ENCODE measurements at places on chromosomes 16 and 17.

DNA sequence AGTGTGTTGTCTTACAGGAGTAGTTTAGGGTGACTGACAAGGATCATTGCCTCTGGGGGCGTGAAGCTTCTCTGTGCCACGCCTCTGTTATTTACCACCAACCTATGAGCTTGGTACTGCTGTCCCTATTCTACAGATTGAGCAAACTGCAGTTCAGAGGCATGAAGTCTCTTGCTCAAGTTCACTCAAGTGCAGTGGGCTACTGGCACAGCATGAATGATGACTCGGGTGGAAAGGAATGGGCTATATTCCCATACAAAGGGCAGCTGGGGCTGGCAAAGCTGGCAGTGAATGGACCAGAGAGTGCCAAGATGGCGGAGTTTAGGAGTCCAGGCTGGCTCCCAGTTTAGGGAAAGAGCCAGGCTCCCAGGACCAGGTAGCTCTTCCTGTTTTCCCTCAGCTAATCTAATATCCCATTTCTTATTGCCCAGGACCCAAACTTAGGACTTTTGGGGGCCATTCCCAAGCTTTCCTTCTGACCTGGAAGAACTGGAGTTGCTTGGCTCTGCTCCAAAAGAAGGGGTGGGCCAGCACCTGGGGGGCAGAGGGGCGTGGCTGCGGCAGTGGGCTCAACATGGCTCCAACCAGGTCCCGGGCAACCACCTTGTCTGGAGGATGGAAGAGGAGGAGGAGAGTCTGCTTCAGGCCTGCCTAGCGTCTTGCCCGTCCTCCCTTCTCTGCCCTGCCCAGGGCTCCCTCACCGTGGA lies 12.9 kb downstream of the PLK1 start:
- no peak for DNase-seq

DNA sequence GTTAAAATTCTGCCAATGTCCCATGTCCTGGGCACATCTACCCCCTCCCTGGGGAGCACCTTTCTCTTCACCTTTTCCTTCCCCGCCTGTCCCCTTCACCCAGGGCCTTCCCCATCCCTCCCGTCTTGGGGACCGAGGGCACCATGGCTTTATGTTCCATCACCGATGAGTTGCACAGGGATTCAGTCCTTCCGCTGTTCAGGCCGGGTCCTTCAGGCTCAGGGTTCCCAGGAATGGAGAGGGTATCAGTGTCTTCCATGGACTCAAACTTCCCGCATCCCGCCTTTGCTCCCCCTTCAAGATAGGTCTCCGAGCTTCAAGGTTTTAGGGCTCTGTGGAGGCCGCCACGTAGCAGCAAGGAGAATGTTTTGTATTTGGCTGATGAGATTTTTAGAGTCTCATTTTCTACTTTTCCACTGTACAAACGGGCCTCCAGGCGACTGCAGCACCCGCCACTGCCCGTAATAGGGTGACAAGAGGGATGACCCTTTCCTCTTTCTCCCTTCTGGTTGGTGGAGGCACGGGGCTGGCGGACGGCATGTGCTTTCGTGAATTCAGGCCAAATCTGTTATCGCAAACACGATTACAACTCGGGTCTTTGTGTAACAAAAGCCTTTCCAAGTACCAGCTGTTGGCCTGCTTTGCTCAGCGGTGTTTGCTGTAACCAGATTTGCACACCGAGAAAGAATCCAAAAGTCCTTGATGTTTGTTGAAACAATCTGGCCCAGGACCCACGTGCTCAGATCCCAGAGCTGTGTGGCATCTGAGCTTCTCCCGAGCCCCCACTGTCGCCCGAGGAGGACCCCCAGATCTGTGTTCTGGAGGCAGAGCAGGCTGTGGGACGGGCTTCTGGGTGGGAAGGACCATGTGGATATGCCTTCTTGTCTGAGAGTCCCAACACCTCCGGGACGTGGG lies 236.3 kb downstream of the SEC14L1 start:
- no peak for DNase-seq

DNA sequence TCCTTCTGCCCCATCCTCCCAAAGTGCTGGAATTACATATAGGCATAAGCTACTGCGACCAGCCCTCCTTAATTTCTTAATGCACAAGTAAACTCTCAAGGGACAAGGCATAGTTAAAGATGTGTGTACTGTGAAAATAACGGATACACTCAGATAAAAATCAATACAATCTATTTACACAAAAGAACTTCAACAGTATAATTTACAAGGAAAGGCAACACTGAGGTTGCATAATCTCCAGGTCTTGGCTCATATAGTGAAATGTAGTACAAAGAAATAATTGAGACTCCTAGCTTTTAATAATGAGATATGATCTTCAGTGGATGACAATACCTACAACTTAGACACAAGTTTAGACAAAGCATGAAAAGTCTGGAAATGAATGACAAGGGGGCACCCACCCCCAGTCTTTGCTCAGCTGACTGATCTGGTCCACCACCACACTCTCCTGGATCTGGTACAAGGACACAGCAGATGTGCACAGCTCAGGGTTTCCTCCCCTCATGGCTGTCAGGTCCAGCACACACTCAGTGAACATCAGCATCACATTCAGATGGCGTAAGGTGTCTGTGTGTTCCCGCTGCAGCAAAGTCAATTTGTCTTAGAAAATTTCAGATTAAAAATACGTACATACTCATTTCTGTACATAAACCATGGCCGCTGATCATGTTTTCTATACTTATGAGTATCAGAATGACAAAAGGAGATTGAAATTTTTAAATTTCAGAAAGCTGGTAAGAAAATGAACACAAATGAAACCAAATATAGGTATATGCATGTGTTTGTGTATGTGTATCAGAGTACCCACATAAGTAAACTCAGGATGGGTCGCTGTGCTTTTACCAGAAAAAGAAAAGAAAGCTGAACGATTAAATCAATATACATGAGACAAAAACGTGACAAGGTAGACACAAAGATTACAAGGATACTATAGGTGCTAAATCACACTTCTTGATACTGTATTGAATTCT lies 33.7 kb upstream of the ALDH3A1 start:
- no peak for DNase-seq

GRCh38 chr17:57046749-57047148 lies 38.3 kb upstream of the AKAP1 start:
- no peak for DNase-seq

DNA sequence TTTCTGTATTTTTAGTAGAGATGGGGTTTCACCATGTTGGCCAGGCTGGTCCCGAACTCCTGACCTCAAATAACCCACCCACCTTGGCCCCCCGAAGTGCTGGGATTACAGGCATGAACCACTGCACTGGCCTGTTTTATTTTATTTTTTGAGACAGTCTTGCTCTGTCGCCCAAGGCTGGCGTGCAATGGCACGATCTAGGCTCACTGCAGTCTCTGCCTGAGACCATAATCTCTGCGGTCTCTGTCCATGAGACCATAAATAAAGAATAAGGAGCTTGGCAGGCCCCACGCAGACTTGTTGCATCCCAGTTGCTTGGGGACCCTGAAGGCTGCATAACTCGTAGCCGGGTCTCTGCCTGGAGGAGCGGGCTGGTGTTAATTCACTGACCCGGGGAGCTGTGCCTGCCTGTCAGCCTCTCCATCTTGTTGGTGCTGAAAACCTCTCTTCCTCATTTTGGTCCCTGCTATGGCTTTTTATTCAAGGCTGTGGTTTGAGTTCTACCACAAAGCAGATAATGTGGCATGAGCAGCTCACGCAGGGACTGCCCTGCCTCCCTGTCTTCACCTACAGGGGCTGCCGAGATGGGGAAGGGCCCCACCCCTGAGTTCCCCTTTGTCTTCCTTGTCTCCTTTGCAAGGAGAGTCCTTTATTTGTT lies 82.1 kb downstream of the MSI2 start:
- DNase-seq, result peak; percentile 37

DNA sequence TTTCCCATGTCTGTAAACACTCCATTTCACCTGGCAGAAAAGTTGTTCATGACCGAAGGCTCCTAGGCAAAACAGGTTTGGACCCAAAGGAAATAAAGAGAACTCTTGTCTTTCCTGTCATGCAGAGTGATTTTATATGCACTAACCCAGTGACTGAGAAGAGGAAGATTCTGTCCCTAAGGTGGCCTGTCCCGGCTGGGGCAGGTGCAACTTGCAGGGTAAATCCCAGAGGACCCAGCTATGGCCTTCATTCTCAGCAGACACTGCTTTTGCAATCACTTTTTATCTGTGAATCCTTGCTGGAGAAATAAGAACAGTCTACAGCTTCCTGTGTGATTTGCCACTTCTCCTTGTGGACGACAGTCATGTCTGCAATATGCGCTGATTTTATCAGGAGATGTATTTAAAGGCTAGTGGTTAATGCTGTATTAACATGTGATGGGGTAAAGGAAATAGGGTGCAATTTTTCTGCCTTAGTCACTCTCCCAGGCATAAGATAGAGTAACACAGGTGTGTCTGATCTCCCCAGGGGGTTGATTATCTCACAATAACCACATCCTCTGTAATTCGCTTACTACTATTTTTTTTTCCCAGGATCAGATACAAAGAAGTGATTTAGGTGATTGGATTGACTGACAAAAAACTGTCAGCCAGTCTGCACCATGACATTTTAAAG lies 696.8 kb upstream of the SOX9 start:
- DNase-seq, result no peak

DNA sequence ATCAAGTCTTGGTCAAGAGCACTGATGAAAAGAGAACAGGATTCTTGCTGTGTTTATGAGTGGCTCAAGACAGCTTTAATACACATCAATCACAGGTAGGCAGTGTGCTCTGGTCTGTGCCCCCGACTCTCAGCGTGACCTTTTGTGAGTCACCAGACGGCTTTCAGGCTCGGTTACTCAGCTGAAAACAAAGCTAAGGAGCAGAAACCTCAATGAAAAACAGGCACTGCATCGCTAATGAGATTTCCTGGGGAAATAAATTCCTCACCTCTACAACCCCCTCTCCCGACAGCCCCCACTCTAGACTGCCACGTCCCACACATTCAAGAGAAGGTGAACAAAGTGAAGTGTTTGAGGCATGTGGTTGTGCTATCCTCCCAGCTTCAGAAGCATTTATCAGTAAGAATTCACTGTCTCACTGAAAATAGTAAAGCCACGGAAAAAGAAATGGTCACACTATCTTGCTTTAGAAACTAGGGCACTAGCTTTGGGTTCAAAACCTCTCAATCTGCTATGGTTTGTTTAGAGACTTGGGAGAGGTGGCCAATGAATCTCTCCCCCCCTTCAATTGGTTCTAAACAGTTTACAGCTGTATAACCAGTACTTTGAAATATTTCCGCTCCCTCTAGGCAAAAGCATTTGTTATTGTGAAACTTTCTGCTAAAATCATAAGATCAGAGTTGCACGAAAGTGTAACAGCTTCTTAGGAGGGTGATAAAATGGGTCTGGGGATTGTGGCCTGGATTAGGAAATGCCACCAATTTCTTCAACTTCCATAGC lies 199.5 kb upstream of the PMFBP1 start:
- DNase-seq, result peak; percentile 95

GRCh38 chr17:12982224-12982623 lies 35.6 kb downstream of the ELAC2 start:
- no peak for DNase-seq

DNA sequence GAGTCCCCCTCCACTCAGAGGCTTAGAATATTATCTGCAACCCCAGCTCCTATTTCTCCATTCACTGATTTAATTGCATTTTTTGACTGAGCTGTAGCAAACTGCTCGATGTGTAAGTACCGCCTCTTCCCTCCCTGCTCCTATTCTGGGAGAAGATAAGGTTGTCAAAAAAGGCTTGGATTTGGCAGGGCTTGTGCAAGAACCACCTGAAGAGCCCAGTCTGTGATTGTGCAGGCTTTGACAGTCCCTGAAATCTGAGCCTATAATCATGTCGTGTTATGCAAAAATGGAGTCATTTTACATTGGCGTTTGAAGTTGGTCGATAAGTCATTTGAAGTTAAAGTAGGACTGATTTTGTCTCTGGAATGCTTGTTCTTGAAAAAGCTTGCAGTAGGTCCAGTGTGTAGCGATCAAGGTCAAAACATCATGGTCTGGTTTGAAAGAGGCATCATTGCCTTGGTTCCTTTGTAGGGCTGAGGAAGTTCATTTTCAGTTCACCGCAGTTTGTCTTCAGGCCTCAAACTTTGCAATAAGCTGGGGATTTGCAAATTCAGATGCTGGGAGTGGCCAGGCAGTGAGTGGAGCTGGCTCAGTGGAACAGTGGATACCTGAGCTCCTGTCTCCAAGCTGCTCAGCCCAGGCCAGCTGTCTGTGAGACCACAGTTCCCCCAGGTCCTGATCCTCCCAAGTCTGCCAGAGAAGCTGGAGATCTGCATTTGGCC lies 68.8 kb downstream of the KATNIP start:
- DNase-seq, result no peak

DNA sequence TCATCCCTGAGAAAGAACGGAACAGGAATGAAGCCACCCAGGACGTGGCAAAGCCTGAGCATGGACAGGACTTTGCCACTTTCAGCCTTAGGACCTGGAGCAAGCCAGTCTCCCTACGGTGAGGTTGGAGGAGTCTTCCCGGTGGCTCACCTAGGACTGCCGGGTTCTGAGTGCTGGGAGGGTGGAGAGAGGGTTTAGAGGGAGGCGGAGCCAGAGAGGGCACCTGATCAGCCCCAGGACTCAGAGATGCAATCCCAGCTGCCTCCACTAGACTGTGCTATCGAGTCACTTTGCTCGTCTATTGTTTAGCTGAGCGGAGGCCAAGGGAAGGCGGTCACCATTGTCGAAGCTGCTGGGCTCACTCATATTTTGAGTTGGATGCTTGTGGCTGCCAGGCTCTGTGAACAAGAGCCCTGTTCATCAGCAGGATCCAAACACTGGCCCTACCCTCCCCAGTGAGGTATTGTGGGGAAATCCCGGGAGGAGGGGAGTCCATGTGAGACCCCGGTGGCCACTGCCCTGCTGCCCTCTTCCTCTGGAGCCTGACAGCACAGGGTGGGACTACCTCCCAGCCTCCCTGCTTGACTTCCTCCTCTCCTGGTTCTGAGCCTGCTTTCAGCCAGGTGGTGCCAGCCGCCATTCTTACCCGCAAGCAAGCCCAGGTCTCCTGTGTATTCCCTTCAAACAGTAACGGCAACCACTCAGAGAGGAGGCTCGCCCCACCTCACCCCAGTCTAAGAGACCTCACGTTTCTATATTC lies 7.0 kb downstream of the KRT14 start:
- peak; percentile 97 for DNase-seq

GRCh38 chr17:8125947-8126490 lies 2.1 kb upstream of the HES7 start:
- peak; percentile 66 for DNase-seq

DNA sequence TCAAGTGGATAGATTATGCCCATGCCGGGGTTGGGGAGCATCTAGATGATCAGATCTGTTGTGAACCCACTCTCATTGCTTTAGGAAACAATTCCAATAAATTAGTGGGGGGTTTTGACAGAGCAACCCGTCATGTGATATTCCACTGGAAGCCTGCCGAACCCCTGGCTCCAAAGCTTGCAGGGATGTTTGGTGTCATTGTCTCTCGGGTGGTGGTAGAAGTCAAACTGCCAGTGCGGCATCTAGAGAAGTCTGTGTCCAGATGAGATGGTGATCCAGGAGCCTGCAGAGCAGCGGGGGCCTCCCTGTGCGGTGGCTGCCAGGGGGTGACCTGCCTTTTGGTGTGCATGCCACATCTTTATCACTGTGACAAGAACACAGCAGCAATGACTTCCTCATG lies 91.7 kb downstream of the SHISA6 start:
- DNase-seq, result no peak

DNA sequence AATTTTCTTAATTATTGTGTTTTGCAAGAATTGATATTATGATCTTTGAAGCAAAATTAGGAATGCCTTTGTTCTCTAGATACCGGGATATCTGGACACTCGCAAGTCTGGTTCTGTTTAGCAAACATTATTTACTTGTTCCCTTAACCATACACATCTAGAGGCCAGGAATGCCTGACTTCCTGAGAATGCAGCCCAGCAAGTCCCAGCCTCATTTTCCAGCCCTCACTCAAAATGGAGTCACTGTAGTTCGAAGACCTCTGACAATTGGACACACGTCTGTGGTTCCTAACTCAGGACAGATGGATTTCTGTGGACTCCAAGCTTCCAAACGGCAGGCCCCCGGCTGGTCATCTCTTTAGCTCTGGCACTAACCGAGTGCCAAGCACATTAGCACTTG lies 355.4 kb upstream of the RBFOX1 start:
- peak; percentile 64 for DNase-seq
